ENCODE measurements at places on chromosomes 2 and 18. TPM values are rescaled to one million over a fixed set of nuclear protein-coding genes. Genes with fewer than 3 reads are reported as not detected.

The CDK15 gene
- total RNA-seq, result not detected

- no peak for DNase-seq
Measured at GRCh38 chr2:26735097-26735496, 29.0 kb upstream of the SLC35F6 start.

GRCh38 chr18:11366410-11366809 lies 217.0 kb upstream of the PIEZO2 start:
- DNase-seq, result no peak

- DNase-seq, result no peak
Measured at GRCh38 chr2:201233812-201234662, 26.3 kb upstream of the CASP8 start.

- DNase-seq, result peak; percentile 91
Measured at GRCh38 chr2:108594132-108594981, 60.1 kb downstream of the LIMS1 start.

- DNase-seq, result no peak
Measured at GRCh38 chr18:50275503-50276036, 5.8 kb downstream of the MBD1 start.

GRCh38 chr2:57396355-57397098 lies 650.1 kb upstream of the VRK2 start:
- DNase-seq, result no peak

- no peak for DNase-seq
Measured at GRCh38 chr2:104734937-104735586, 118.9 kb upstream of the POU3F3 start.

The MARS2 gene
- 5.3 TPM for total RNA-seq

The ITPRIPL1 gene
- 4.6 TPM for total RNA-seq

The NTSR2 gene
- not detected for total RNA-seq

DNA sequence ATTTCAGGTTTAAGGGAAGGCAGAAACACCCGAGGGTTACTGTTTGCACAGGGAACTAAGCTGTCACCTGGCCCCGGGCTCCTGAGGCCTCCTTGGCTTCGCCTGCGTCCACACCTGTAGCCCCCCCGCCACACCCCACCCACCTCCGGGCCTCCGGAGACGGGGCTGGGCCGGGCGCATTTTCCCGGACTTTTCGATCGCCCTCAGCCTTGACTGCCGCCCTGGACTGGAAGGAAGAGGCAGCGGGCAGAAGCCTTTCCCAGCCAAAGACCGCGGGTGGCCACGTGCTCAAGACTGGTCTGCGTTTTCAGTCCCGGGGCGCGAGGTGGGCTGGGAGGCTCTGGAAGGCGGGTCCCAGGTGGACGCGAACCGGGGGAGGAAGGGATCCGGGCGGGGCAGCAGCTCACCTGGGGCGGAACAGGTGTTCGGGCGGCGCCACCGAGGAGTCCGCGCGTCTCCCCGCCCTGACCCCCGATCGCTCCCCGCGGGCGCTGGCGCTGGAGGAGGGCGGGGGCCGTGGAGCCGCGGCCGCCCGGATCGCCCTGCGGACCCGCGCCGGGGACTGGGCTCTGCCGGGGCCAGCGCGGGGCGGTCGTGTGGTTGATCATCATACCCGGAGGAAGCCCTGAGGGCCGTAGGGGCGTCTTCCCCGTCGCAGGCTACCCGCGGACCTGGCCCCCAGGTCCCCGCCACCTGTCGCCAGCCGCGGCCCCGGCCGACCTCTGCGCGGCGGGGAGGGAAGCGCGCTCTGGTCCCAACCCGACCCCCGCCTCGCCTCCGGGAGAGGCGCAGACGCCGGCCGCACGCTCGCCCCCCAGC lies 3.2 kb downstream of the ID2 start:
- no peak for DNase-seq

The UGT1A6 gene
- not detected for total RNA-seq

The CD207 gene
- not detected for total RNA-seq

- no peak for DNase-seq
Measured at GRCh38 chr2:233824373-233824772, 30.0 kb downstream of the HJURP start.

The KLHL29 gene
- total RNA-seq, result 10.6 TPM

GRCh38 chr2:128435576-128436478 lies 117.2 kb upstream of the HS6ST1 start:
- DNase-seq, result no peak

The FBXO48 gene
- total RNA-seq, result 0.83 TPM

The IL36A gene
- not detected for total RNA-seq

The KRTCAP3 gene
- total RNA-seq, result 4.6 TPM

The RUFY4 gene
- not detected for total RNA-seq

- DNase-seq, result no peak
Measured at GRCh38 chr2:12588986-12589385, 127.8 kb upstream of the TRIB2 start.

GRCh38 chr2:199460101-199460671 lies 2.4 kb upstream of the SATB2 start:
- DNase-seq, result peak; percentile 36

GRCh38 chr2:11875481-11875880 lies 129.0 kb downstream of the LPIN1 start:
- DNase-seq, result no peak

DNA sequence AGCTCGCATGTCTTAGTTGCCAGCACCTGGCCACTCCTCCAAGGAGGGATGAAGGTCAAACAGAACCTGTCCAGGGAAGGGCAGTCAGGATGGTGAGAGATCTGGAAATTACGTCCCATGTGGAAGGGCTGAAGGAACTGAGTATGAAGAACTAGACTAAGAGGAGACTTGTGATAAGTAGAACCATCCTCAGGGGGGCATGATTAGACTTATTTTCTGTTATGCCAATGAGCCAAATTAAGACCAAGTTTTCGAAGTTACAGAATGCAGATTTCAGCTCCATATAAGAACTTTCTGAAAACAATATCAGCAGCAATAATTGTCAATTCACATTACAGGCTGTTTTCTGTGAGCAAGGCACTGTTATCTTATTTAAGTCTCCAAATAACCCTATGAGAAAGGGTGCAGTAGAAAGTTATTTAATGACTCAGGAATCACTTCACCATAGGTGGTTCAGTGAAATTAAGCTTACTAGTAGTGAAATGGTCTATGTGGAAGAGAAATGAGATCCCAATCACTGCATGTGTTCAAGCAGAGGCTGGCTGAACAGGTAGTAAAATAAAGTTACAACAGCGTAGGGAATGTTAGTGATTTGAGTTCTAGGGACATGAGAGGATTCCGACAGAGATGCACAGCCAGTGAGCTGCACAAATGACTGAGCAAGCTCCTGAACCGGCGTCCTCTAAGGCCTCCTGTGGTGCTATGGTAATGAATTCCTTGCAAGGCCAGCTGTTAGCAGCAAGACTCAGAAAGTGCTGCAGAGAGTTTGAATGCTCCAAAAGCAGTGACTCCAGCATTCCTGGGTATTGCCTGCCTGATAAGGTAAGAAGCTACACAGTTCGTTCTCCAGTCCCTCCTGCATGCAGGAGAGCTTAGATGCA lies 4.5 kb upstream of the DYM start:
- DNase-seq, result peak; percentile 29

The KCNF1 gene
- 0.42 TPM for total RNA-seq

- DNase-seq, result no peak
Measured at GRCh38 chr2:26281226-26281625, 36.5 kb downstream of the HADHB start.

GRCh38 chr2:203675086-203675485 lies 31.4 kb upstream of the CD28 start:
- peak; percentile 34 for DNase-seq

DNA sequence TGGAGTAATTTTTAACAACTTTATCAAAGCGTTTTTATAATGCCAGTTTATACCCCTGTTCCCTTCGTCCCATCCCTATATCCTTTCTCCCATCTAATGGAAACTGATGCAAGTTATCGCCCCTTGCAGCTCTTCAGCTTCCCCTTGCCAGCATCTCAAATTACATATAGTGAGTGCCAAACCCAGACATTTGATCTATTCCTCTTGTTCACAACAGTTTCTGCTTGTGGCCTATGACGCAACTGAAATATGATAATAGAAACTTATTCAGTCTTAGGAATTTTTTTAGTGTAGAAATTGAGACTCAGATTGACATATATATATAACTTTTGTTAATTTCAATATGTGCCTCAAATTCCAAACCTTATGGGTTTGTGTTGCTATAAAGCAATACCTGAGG lies 562.2 kb upstream of the VWC2L start:
- no peak for DNase-seq

- no peak for DNase-seq
Measured at GRCh38 chr18:2459886-2460285, 111.4 kb downstream of the METTL4 start.

The CHRNA1 gene
- 11.3 TPM for total RNA-seq

DNA sequence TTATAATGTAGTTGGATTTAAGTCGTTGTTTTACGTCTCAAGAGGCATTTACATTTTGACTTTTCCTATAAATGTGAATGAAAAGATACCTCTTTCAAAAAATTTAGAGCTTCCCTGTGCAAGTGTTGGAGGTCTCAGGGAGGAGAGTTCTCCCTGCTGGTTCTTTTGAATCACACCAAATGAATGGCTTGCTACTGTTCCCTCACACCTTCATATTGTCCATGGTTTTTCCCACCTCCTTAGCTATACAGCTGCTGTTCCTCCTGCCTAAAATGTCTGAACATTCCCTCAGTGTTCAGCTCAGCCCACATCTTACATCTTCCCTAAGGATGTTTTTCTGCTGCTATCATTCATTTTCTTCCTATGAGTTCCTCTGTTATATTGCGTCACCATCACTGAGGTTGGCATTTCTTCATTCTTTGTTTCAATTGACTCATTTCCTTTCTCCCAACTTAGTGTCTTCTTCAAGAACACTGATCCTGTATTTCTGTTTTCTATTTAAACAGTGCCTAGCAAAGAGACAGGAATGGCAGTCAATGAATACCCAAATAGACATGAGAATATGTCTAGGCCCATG lies 46.0 kb downstream of the COX7A2L start:
- DNase-seq, result peak; percentile 69

DNA sequence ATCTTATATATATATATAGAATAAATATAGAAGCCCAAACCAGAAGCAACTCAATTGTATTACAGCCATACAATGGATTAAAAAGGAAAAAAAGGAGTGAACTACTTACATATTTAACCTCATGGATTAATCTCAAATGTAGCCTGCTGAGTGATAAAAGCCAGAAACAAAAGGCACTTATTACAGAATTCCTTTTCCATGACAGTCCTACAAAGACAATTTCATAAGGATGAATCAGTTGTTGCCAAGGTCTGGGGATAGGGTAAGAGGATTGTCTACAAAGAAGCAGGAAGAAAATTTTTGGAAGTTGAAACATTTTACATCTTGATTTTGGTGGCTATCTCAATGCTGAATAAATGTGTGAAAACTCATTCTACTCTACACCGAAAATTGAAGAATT lies 103.9 kb upstream of the DCC start:
- no peak for DNase-seq

The LDLRAD4 gene
- total RNA-seq, result 7.2 TPM

The THSD7B gene
- 0.04 TPM for total RNA-seq

DNA sequence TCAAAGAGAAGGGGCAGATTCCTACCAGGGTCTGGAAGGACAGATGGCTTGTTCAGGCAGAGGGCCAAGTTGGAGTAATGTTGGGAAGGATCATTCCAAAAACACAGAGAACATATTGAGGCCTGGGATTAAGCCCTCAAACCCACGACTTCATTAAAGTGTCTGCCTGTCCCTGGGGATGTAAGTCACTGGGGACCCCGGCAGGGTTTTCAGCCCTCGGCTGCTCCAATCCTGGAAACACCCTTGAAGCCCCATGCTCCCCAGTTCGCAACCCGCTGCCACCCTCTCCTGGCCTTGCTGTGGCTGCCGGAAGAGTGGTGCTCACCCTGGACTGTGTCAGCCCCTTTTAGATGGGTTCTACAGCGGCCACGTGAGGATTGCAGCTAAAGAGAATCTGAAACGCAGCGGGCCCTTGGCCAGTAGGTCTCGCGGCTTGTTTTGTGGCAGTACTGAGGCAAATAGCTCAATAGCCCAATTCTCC lies 79.9 kb downstream of the EPAS1 start:
- DNase-seq, result no peak

The ANTXR1 gene
- 10.7 TPM for total RNA-seq

The CNDP1 gene
- not detected for total RNA-seq

GRCh38 chr2:62199392-62200125 lies 3.6 kb downstream of the B3GNT2 start:
- DNase-seq, result no peak

GRCh38 chr18:68607852-68608251 lies 107.1 kb downstream of the TMX3 start:
- DNase-seq, result no peak

- peak; percentile 79 for DNase-seq
Measured at GRCh38 chr18:61697306-61697909, 195.4 kb downstream of the RNF152 start.

DNA sequence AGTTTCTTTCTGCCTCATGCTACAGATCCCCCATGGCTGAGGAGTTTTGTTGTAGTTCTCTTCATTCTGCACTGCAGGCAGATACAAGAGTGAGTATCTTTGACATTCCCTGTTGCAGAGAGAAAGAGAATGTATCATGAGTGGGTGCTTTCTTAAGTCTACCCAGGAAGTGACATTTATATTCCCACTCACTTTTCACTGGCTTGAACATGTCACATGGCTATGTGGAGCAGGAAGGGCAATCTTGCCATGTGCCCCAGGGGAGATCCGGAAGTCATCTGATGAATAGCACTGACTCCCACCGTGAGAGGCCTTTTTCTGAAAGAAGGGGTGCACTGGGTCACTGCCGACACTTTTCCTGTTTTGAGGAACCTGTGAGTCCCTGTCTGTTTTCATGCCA lies 66.4 kb upstream of the BOD1L2 start:
- no peak for DNase-seq

- DNase-seq, result peak; percentile 44
Measured at GRCh38 chr2:85935746-85936208, 47.0 kb upstream of the ST3GAL5 start.

All from endothelial cell of umbilical vein (primary cell).